Lower leg skin (tissue), 4 donors: ENCODE measurements at places on chromosomes 6 and 20.
A peak's percentile ranks its signal among the peaks of the same experiment; 100 is the strongest.

GRCh38 chr20:38210741-38211140 lies 45.7 kb upstream of the TGM2 start:
- DNase-seq, result peak; percentile 74

- no peak for DNase-seq
Measured at GRCh38 chr6:169510871-169511270, 191.0 kb downstream of the WDR27 start.

DNA sequence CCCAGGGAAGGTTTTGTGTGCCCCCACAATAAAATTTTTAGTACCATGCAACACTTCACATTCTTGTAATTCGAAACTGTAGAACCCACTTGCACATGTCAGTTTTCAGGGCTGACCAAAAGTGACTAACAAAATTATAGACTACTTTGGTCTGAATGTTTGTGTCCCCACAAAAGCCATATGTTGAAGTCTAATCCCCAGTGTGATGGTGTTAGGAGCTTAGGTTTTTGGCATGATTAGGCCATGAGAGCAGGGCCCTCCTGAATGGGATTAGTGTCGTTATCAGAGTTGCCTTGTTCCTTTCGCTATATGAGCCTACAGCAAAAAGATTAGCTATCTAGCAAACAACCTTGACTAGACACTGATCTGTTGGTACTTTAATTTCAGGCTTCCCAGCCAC lies 49.0 kb upstream of the TENT5A start:
- DNase-seq, result no peak

DNA sequence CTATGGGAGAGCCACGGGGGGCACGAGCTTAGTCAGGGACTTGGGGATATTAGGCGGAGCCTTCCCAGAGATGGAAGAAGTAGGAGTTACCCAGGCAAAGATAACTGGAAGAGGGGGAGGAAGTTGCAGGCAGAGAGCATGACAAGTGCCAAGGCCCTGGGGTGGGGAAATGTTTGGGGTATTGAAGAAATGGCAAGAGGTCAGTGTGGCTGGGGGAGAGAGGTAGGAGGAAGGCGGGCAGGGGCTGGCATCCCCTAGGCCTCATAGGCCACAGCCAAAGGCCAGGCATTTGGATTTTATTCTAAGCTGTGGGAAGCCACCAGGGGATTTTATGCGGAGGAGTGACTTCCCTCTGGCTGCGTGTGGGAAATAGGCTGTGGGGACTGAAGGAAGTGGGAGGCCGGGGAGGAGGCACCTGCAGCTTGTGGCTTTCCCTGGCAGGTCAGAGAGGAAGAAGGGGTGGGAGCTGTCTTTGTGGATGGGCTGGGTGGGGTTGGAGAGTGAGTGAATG lies 22.7 kb downstream of the SNAI1 start:
- DNase-seq, result no peak

DNA sequence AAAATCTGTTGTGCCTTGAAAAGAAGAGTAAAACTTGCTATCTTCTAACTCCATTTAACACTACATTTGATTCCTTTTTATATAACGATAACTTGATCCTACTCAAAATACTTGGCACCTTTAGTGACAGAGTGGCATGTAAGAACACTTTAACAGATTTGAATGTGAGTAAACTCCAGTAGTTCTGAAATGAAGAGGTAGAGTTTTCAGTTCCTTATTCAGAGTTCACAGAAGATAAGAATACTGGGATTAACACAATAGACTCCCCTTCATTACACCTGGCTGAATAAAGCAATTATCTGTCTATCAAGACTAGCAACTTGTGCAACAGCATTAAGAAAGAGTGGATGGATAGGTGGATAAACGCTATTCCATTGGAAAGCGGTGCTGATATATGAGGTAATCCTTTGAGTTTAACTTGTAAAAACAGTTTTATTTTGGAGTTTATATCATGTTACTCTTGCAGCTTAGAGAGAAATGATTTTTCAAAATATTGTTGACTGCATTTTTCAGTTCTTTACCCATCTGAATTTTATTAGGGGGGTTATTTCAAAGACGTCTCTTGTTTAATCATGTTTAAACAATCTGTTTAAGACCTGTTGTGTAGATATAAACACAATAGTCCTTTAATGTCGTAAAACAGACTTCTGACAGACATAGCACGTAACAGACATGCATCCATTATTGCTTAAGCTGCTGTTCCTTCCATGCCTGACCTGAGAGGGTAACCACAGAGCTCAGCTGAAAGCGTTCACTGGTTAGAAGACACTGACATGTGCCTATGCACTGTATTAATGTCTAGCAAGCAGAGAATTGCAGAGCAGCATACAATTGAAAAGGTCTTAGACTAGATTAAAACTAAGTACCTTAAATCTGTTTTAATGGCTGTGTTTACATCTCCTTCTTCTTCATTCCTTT lies 102.4 kb upstream of the SUPT3H start:
- DNase-seq, result no peak

GRCh38 chr6:87806635-87807034 lies 104.6 kb upstream of the AKIRIN2 start:
- DNase-seq, result no peak
